ENCODE measurements at places on chromosomes 1 and 21.

DNA sequence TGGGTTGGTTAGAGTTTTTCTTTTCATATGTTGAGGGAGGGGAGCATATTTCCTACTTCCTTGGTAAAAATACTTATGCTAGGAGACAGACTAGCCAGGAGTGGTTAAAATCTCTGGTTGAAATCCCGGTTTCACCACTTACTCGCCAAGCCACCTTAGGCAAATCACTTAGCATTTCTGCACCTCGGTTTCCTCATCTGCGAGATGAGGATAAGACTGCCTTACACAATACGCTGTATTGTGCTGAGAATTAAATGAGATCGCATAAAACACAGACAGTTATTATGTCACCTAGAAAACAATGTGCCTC is 1.4 kb downstream of the IFFO2 start:
- no peak for DNase-seq

DNA sequence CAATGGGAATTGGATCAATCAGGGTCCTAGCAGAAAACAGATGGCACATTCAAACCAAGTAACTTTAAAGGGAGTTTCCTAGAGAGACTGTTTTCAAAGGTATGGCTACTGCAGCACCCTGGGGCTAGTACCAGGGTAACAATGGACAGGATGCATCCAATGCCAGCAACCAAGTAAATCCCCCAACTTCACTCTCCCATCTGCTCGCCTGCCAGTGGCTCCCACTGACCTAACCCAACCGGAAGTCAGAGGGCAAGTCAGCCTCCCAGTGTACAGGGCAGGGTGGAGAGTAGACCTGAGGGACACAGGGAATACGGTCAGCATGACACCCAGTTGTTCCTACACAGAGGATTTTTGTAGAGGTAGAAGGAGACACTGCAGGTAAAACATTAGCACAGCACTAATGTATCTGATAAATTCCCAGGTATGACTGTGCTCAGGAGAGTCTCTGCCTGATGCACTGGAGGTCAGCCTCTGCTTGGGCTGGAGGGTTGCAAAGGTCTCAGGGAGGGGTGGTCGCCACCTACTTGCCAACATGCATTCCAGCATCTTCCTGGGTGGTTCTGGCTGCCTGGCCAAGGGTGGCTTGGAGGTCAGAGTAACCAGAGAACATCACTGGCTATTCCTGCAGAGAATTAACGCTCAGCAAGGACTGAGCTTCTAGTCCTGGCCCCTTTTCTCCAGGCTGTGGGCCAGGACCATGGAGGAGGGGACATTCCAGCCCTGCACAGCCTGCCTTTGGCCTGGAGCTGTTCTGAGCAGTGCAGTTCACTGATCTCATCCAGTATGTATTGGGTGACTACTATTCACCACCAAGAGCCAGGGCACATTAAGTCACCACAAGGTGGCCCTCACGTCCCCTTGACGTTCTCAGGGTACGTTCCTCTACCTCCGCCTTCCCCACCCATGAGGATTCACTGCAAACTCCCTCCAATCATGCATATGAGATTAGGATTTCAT is 5.1 kb upstream of the GJA4 start:
- DNase-seq, result no peak

GRCh38 chr1:94118013-94118412 is 2.9 kb downstream of the ABCA4 start:
- DNase-seq, result no peak

- DNase-seq, result no peak
Observed at GRCh38 chr1:3944578-3945125, 44.6 kb upstream of the C1orf174 start.

- no peak for DNase-seq
Observed at GRCh38 chr1:145771056-145771455, 51.8 kb downstream of the CD160 start.

DNA sequence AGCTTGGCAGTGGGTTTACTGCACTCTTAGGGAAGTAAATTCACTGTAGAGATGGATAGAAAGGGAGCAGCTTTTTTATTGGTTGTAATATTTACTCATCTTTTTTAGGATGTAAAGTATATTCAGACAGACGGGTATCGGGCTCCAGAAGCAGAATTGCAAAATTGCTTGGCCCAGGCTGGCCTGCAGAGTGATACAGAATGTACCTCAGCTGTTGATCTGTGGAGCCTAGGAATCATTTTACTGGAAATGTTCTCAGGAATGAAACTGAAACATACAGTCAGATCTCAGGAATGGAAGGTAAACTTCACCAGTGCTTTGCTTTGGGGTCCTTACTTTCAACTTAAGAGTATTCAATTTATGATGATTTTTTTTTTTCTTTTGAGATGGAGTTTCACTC is 3.2 kb downstream of the UHMK1 start:
- DNase-seq, result no peak

DNA sequence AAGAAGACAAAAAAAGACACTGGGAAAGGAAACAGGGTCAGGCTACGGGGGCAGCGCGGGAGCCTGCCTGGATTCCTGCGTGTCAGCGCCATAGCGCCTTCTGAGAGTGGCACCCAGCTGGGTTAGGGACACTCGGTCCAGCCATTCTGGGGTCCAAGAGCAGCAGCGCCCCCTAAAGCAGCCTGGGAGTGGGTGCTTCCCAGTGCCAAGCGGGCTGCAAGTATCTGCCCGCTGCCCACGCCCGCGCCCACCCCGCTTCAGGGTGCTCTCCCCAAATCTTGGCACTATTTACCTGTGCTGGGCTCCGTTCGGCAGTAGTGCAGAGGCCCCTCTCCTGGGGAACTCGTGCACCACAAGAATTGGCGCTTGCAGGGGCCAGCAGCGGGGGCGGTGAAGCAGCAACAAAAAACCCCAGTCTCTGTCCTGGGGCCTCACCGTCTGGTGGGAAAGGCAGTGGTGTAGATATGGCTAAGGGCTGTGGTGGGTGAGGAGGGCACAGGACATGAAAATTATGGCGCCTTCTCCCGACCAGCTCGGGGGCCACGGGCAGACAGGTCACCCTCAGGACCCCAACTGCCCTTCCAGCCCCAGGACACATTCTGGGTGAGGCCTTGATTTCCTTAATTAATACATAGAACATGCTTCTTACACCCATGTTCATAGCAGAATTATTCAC is 24.1 kb upstream of the LBR start:
- DNase-seq, result no peak

DNA sequence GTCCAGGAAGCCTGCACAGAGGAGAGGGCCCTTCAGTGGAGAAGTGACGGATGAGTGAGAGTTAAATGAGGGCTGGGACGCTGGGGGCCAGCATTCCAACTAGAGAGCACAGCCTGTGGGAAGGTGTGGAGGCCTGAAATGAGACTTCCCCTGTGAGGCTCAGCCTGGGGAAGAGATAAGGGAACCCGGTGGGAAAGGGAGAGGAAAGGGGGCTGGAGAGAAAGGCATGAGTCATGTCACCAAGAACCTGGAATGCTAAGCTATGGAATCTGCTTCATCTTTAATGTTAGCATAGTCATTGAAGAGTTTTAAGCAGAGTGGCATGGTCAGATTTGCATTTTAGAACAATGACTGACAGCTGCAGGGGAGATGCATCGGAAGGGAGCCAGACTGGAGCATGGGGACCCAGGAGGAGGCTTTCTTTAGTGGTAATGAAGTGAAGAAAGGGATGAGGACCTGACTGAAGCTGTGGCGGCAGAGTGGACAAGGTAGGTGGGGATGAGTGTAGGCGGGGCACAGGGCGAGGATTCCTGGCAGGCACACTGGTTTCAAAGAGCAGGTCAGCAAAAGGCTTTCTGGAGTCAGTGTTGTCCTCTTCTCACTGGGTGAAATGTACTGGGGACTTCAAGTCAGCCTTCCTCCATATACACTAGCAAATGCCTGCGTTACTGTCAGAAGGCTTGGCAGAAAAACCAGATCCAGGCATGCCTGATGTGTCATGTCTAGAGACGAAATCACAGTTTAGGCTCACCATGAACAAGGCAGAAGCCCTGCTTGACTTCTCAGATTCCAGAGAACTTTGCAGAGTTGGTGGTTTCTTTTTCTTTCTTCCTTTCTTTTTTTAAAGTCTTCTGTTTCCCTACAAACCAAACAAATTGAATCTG is 8.0 kb downstream of the RGL1 start:
- DNase-seq, result no peak

- DNase-seq, result no peak
Observed at GRCh38 chr1:48026275-48026674, 29.1 kb upstream of the TRABD2B start.

- DNase-seq, result no peak
Observed at GRCh38 chr1:202807451-202807925, 733 bp downstream of the KDM5B start.

DNA sequence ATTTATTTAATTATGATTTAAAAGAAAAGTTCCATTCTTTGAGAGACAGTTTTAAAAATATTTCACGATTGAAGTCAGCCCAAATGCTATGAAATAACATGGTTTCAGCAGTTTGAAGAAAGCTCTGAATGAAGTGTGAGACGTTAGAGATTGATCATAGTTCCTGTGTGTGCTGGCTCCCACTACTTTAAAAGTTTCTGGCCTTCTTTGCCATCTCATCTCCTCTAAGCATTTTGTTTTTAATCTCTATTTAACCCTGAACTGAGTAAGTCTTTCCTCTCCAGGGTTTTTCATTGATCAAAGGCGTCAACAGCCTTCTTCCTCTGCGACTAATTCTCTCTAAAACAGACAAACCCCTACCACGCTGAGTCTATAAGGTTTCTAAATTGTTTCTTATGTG is 225.3 kb upstream of the B3GALT2 start:
- DNase-seq, result no peak

DNA sequence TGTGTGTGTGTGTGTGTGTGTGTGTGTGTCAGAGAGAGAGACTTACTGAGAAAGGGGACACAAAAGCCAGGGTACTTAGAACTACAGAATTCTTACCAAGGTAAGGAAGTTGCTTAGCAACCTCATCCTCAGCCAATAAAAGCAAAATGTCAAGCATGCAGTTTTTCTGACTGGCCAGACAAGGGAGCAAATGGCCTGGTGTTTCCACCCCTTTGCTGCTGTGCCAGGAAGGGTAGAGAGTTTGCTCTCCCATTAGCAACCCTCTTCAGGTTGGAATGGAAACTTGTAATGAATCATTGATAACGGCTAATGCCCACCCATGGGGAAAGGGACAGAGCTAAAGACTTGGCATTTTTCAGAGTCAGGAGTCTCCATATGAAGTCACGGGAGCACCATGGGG is 10.6 kb downstream of the RXRG start:
- DNase-seq, result no peak

GRCh38 chr21:19590044-19590443 is 1186.5 kb upstream of the TMPRSS15 start:
- no peak for DNase-seq

- DNase-seq, result no peak
Observed at GRCh38 chr1:116312681-116313069, 60.4 kb upstream of the ATP1A1 start.

DNA sequence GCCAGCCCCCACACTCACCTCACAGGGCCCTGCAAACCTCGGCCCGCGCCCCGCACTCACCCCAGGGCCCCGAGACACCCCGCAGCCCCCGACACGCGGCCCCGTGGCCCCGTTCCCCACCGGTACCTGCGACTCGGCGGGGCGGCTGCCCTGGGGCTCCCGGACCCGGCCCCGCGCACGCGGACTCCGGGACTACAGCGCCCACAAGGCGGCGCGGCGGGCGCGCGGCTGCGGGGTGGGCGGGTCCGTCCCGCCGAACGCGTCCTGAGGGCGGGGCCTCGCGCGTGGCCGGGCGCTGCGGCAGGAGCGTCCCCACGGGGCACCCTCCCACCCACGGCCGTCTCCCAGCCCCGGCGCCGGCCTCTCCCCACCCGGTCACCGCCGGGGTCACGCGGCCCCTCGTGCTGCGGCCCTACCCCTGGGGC is at the start of gene SLC19A1:
TSS of gene SLC19A1 (minus strand) at position 199 of the 425 bp plus-strand sequence. CDS start 4,481 bp downstream, outside the sequence.
- DNase-seq, result no peak

DNA sequence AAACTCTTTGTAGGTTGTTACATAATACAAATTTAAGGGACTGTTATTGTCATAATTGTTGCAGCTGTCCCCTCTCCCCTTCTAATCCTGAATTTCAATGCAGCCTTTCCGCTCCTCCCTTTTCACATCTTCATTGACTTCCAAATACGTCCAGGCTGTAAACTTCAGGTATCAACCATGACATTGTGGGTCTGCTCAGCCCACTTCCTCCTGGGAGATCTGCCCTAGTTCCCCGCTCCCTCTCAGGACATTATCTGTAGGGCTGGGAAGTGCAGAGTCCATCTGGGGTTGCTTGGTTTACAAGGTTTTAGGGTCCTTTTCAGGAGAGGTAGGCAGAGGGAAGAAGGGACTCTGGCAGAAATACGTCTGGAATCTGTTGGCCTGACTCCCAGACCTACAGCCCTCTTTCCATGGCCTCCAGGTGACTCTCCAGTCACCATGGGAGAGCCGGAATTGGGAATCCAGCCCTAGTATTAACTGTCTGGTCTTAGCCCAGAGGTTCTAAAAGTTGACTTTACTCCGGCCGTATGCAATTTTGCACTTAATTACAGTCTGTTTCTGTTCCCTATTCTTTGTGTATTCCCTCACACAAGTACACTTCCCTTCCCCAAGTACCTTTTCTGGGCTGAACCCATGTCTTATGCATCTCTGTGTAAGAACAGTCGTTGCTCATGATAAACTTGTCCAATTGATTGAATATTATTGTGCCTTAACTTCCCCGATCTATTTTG is 4.7 kb upstream of the DENND2D start:
- no peak for DNase-seq

DNA sequence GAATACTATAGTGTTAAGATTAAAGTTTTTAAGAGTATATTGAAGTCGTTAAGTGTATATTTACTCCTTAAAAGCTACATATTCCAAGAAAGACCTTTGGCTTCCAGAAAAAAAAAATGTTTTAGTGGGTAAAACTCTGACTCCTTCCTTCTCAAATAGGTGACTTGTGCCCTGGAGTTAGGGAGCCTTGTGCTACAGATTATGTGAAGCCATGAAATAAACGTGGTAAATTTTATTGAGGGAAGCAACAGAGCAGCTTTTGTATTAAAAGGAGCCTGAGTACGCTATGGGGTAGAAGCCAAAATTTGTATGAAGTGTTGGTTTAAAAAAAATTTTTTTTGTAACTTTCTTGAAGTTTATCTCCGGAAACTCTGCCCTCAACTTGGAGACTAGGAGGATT is 994 bp downstream of the RO60 start:
- no peak for DNase-seq

GRCh38 chr1:100187912-100188311 is 9.9 kb upstream of the LRRC39 start:
- peak; percentile 62 for DNase-seq

DNA sequence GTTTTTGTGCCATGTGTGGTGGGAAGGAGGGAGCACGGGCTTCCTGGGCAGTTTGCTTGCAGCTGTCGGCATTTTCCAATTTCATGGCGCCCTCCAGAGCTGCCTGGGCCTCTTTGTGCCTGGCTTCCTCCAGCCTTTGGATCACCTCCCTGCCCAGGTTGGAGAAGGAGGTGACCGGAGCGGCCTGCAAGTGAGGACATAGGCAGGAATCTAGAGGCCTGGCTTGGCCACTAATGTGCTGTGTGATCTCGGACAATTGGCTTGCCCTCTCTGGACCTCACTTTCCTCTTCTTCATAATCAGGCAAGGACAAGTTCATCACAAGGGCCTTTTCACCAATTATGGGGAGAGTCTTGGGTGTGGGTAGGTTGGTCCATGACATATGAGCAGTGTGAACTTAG is 245.1 kb downstream of the MATN1 start:
- no peak for DNase-seq

GRCh38 chr21:31781737-31782136 is 49.8 kb upstream of the SCAF4 start:
- no peak for DNase-seq

All from tibial nerve (tissue), 4 donors.